NCI-H2171 (cell line): ENCODE measurements at places on chromosomes 11 and 22.

- no peak for DNase-seq
Measured at GRCh38 chr11:7967826-7968225, 2.6 kb upstream of the NLRP10 start.

DNA sequence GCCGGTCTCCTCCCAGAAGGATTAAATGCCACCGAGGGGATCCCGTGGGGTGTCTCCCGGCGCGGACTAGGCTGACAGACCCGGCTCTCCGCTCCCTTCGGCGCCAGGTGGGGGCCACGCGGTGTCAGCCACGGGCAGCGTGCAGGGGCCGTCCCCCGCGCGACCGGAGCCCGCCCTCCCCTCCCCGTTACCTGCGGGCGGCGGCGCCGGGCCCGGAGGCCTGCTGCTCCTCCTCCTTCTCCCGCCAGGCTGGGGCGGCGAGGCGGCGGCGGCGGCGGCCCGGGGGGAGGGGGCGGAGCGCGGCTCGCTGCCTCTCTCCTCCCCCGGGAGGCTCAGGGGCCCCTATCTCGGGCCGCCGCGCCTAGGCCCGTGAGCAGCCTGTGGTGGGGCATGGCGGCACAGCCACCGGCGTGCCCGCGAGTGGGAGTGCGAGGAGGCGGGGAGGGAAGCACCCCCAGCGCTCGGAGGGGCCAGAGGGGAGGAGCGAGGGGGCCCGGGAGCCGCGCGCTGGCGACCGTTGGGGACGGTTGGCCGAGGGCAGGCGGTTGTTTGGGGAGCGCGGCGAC, 450 bp downstream of the ZBTB44 start:
- peak; percentile 61 for DNase-seq

- DNase-seq: no peak
Measured at GRCh38 chr11:79237703-79238102, 203.1 kb downstream of the TENM4 start.

- no peak for DNase-seq
Measured at GRCh38 chr22:46033256-46034200, 56.6 kb upstream of the WNT7B start.

DNA sequence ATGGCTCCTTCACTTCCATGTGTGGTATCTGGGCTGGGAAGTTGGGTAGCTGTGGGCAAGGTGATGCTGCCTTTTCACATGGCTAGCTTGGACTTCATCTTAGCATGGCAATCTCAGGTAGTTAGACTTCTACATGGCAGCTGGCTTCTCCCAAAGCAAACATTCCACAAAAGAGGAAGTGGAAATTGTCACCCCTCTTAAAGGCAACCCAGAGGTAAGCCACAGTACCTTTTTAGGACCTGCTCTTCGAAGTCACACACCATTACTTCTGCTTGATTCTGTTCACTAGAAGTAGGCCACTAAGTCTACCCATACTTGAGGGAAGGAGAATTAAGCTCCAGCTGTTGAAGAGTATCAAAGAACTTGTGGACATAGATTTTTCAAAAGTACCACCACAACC, 25.9 kb downstream of the TUG1 start:
- DNase-seq: no peak

DNA sequence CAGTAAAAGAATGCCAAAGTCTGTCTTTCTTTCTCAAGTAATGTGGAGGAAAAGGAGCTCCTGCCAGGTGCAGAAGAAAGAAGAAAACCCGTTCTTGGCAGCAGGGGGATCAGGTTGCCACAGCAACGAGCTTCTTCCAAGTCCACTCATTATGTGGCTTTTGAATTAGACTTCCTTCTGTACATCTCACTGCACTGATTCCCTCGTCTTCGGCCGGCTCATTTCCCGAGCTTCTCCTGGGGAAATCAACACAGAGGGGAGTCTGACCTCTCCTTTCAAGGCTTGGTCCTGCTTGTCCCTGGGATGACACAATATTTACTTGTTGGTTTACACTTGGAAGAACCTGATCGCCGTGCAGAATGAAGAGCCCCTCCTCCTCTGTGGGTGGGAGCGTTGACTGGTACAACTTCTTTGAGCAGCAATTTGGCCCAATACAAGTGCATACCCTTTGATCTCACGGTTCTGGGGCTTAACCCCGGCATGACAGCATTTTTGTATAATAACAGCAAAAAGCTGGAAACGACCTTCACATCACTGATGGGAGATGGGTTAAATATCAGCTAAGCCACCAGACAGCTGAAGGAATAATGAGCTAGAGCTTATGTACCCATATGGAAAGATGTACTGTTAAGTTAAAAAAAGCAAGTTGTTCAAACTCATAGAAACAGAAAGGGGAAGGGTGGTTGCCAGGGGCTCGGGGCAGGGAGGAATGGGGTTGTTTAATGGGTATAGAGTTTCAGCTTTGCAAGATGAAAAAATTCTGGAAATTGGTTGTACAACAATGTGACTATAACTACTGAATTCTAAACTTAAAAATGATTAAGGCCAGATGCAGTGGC, 35.4 kb downstream of the MCHR1 start:
- DNase-seq: no peak

GRCh38 chr11:131370090-131370751, at the start of gene NTM:
TSS of gene NTM (plus strand) at chr11:131370615.
- no peak for DNase-seq

DNA sequence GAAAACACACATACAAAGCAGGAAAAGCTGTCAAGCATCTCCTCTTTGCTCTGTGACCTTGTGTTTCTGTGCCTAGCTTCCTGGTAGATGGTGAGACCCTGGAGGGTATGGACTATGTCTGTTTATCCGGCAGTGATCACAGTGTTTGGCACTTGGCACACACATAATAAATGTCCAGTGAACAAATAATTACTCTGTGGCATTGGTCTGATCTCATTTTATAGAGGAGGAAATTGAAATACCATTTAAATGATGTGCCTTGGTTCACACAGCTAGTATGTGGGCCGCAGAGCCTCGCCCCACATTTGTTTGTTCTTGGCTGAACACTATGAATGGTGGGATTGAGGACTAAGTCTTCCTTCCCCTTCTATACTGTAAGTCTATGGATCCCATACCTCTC, 104.7 kb upstream of the SPON1 start:
- DNase-seq: no peak

DNA sequence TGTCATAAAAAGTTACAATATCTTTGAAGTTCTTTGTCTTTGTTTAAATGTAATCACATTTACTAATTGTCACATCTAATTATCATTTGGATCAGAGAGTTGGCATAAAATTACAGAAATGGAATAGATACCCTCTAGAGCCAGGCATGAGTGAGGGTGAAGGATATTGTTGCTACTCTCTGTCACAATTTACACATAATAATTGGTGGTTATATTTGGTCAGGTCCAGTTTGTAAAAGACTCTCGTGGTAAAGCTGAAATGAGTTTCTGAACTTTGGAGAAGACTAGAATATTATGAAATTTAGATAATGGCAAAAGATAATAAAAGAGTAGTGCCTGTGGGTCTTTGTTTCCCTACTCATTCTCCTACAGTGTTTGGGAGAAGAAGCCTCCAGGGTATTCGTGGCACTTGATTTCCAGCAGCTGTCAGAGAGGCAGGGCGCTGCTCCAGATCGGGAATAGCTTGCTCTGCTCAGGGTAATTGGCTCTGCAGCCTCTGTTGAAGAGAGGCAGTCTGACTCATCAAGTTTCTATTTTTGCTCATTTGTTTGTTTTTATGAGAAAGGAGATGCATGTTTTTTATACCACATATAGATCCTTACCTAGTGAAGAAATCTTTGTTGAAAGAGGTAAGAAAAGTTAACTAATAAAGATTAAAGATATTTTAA, 349.9 kb downstream of the CNTN5 start:
- DNase-seq: peak; percentile 87

DNA sequence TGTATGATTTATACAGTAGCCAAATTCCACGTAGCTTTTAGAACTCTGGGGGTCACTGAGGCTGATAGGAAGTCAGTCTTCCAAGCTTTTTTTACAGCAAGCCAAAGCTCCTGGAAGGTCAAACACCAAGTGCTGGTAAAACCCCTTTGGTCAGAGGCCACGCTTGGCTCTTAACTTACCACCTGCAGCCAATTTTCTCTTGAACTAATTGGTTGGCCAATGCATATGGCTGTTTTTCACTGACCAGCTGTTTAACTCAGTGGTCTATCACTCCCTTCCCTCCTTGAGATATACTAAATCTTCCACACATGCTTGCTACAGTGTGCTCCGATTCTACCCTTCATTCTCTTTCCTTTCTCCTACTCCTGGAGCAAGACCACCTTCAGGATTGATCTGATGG, 116.0 kb downstream of the FAR1 start:
- DNase-seq: no peak

- no peak for DNase-seq
Measured at GRCh38 chr11:94602430-94603372, 35.5 kb downstream of the PIWIL4 start.

- no peak for DNase-seq
Measured at GRCh38 chr11:91981995-91982394, 242.6 kb upstream of the FAT3 start.

GRCh38 chr11:132037956-132038355, 667.5 kb downstream of the NTM start:
- no peak for DNase-seq

GRCh38 chr22:25758316-25758715, 16.3 kb downstream of the MYO18B start:
- no peak for DNase-seq

GRCh38 chr11:75823946-75824345, 8.9 kb downstream of the UVRAG start:
- DNase-seq: no peak
